Astrocyte (in vitro differentiated cells and primary cell): ENCODE measurements at places on chromosomes 2 and 18. TPM values are rescaled to one million over a fixed set of nuclear protein-coding genes. Genes with fewer than 3 reads are reported as not detected.
A peak's percentile ranks its signal among the peaks of the same experiment; 100 is the strongest.

DNA sequence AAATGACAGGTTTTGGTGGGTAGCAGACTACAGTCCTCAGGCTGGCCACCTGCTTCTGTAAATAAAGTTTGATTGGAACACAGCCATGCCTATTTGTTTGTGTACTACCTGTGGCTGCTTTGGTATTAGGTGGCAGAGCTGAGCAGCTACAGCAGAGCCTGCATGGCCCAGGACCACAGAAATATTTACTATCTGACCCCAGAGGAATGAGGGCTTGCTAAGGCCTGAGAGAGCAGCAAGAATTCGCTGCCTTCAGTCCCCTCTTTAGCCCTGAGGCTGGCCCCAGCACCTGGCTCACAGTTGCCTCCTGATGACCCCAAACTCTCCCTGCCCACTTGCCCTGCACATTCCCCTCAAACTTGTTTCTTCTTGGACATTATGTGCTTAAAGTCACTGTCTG is 32.5 kb downstream of the POLR1A start:
- no peak overlapping the region for H3K4me3 ChIP-seq
- peaks cover 16% of the 10 kb centered on the region for H3K4me1 ChIP-seq
- DNase-seq = no peak
- no peaks in the 10 kb centered on the region for H3K27me3 ChIP-seq
- peaks cover 34% of the 10 kb centered on the region for H3K36me3 ChIP-seq
- no peak overlapping the region for H3K27ac ChIP-seq

- H3K27ac ChIP-seq = no peak overlapping the region
- H3K4me1 ChIP-seq = peaks cover 4% of the 10 kb centered on the region
- DNase-seq = no peak
- H3K27me3 ChIP-seq = peaks cover under 1% of the 10 kb centered on the region
- no peak overlapping the region for H3K4me3 ChIP-seq
Observed at GRCh38 chr2:96484091-96484490, 21.1 kb downstream of the NEURL3 start.

GRCh38 chr18:59921384-59921891 is 21.6 kb downstream of the PMAIP1 start:
- H3K4me3 ChIP-seq = no peak overlapping the region
- H3K27ac ChIP-seq = no peak overlapping the region
- no peaks in the 10 kb centered on the region for H3K36me3 ChIP-seq
- DNase-seq = no peak
- peaks cover 7% of the 10 kb centered on the region for H3K4me1 ChIP-seq

GRCh38 chr2:202187570-202187969 is 50.8 kb downstream of the SUMO1 start:
- H3K27me3 ChIP-seq = no peaks in the 10 kb centered on the region
- peaks cover 10% of the 10 kb centered on the region for H3K4me1 ChIP-seq
- H3K27ac ChIP-seq = no peak overlapping the region
- H3K36me3 ChIP-seq = no peaks in the 10 kb centered on the region
- DNase-seq = peak; percentile 62

The SLC19A3 gene
- 0.12 and 0.14 TPM in 2 replicates for total RNA-seq

DNA sequence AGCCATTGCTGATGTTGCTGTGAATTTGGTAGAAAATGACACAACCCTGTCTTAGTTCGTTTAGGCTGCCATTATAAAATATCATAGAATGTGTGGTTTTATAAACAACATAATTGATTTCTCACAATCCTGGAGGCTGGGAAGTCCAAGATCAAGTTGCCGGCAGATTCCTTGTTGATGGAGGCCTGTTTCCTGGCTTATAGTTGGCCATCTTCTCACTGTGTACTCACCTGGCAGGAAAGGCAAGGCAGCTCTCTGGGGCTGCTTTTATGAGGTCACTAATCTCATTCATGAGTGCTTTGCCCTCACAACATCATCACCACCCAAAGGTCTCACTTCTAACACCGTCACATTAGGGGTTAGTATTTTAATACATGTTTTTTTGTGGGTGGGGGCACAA is 58.4 kb downstream of the PHLPP1 start:
- DNase-seq = no peak
- no peak overlapping the region for H3K27ac ChIP-seq
- H3K27me3 ChIP-seq = no peaks in the 10 kb centered on the region
- H3K4me1 ChIP-seq = peaks cover 6% of the 10 kb centered on the region
- no peak overlapping the region for H3K4me3 ChIP-seq

GRCh38 chr2:71862921-71863320 is 284.7 kb downstream of the CYP26B1 start:
- no peak for DNase-seq
- no peak overlapping the region for H3K4me3 ChIP-seq
- no peaks in the 10 kb centered on the region for H3K4me1 ChIP-seq
- H3K36me3 ChIP-seq = no peaks in the 10 kb centered on the region

GRCh38 chr2:239763433-239764097 is 261.6 kb downstream of the NDUFA10 start:
- no peaks in the 10 kb centered on the region for H3K27me3 ChIP-seq
- no peak for DNase-seq
- H3K36me3 ChIP-seq = no peaks in the 10 kb centered on the region
- H3K27ac ChIP-seq = no peak overlapping the region
- H3K4me1 ChIP-seq = no peaks in the 10 kb centered on the region

The PRSS56 gene
- not detected in 2 replicates for total RNA-seq

DNA sequence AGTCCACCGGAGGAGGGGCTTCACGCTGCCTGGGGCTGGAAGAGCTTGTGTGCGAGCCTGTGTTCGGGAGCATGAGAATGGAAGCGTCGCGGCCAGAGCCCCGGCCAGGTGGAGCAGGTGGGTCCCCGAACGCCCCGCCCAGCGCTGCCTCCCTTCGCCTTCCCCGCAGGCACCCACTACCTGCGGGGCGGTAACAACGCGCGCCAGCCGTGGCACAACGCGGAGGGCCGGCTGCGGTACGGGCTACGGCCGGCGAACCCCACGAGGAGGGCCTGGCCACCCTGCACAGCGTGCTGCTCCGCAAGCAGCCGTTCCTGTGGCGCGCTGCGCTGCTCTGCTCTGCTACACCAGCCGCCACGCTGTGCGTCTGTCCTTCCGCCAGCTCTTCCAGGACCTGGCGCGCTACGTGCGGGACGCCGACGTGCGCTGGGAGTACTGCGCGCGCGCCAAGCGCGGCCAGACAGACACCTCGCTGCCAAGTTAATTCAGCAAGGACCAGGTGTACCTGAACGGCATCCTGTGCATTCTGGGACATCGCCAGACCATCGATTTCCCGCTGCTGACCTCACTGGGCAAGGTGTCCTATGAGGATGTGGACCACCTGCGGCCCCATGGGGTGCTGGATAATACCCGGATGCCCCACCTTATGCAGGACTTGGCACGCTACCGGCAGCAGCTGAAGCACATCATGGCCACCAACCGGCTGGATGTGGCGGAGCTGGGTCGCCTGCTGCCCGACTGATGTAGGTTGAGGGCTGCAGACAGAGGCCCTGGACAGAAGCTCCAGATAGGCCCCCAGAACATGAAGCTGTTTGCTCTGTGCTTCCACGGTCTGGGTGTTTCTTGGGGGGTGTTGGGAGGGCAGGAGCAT is 200.6 kb downstream of the NAPG start:
- H3K4me3 ChIP-seq = no peak overlapping the region
- no peak for DNase-seq
- no peaks in the 10 kb centered on the region for H3K4me1 ChIP-seq
- no peak overlapping the region for H3K27ac ChIP-seq
- no peaks in the 10 kb centered on the region for H3K27me3 ChIP-seq

- no peaks in the 10 kb centered on the region for H3K27me3 ChIP-seq
- no peaks in the 10 kb centered on the region for H3K36me3 ChIP-seq
- H3K4me3 ChIP-seq = no peak overlapping the region
- no peak for DNase-seq
- H3K4me1 ChIP-seq = no peaks in the 10 kb centered on the region
Observed at GRCh38 chr2:11364565-11364887, 20.1 kb upstream of the ROCK2 start.

The ANKRD62 gene
- total RNA-seq = not detected in 2 replicates

DNA sequence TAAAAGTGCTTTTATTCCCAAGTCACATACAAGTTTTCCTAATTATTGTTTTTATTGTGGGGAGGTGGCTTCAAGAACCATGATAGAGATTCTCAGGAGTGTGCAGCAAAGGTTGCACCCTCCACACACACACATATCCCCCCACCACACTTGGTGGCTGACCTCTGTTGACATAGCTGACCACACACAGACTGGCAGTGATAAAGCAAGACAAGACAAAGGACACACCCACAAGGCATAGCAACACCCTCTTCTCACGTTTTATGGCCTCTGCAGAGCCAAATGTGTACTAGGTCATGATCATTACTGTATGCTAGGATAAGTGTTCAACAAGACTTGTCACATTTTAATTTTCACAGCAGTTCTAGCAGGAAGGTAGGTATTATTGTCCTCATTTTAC is 143.0 kb upstream of the EPC2 start:
- no peaks in the 10 kb centered on the region for H3K4me1 ChIP-seq
- H3K36me3 ChIP-seq = no peaks in the 10 kb centered on the region
- no peak overlapping the region for H3K4me3 ChIP-seq
- H3K27ac ChIP-seq = no peak overlapping the region
- no peak for DNase-seq

The RAB10 gene
- total RNA-seq = 174 and 192 TPM in 2 replicates

DNA sequence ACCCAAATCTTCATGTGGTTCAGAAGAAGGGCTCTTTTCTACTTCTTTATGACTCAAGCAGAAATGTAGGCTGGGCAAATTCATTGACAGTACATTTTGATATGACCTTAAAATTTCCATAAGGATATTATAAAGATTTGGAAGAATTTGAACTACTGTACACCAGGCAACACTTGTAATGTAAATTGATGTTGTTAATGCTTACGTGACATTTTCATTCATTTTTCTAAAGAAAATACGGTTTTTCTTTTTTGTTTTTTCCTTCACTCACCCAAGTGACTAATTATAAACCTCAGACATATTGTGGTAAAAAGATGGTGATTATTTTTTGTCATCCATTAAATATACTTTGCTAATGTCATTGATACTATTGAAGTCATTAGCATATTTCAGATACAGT is 17.4 kb downstream of the AFTPH start:
- no peaks in the 10 kb centered on the region for H3K27me3 ChIP-seq
- no peak overlapping the region for H3K27ac ChIP-seq
- no peaks in the 10 kb centered on the region for H3K36me3 ChIP-seq
- DNase-seq = no peak
- no peak overlapping the region for H3K4me3 ChIP-seq

GRCh38 chr2:237530472-237531433 is 35.6 kb upstream of the PRLH start:
- no peak overlapping the region for H3K4me3 ChIP-seq
- peaks cover 70% of the 10 kb centered on the region for H3K36me3 ChIP-seq
- no peak for DNase-seq

GRCh38 chr2:105887256-105887655 is 142.5 kb downstream of the NCK2 start:
- no peak overlapping the region for H3K4me3 ChIP-seq
- no peaks in the 10 kb centered on the region for H3K36me3 ChIP-seq
- DNase-seq = peak; percentile 57
- no peaks in the 10 kb centered on the region for H3K27me3 ChIP-seq
- no peak overlapping the region for H3K27ac ChIP-seq
- peaks cover 10% of the 10 kb centered on the region for H3K4me1 ChIP-seq

The UXS1 gene
- total RNA-seq = 43.1 and 49.2 TPM in 2 replicates

The TXNDC2 gene
- total RNA-seq = 0.07 TPM in 1 of 2 replicates, not detected in the other

GRCh38 chr18:9147440-9148202 is 11.0 kb downstream of the ANKRD12 start:
- H3K27ac ChIP-seq = no peak overlapping the region
- H3K4me1 ChIP-seq = no peaks in the 10 kb centered on the region
- peak; percentile 54 for DNase-seq
- no peaks in the 10 kb centered on the region for H3K27me3 ChIP-seq
- no peak overlapping the region for H3K4me3 ChIP-seq
- H3K36me3 ChIP-seq = no peaks in the 10 kb centered on the region

DNA sequence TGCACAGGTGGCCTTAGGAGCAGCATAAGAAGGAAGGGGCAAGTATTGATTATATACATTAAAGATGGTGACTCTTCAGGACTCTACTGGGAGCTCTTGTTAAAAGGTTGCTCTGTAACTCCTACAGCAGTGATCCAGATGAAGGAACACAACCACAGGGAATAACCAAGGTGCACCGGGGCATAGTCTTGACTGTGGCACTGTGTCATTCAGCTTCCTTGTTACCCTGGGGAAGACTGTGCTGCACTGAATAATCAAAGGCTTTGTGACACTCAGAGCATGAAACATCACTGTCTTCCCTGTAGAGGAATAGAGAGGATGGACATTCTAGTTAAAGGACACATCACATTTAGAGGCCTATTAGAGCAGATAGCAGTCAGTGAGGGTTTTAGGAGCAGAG is 105.3 kb downstream of the UBE2E3 start:
- H3K36me3 ChIP-seq = no peaks in the 10 kb centered on the region
- no peaks in the 10 kb centered on the region for H3K4me1 ChIP-seq
- H3K27me3 ChIP-seq = no peaks in the 10 kb centered on the region
- H3K27ac ChIP-seq = no peak overlapping the region
- no peak for DNase-seq

DNA sequence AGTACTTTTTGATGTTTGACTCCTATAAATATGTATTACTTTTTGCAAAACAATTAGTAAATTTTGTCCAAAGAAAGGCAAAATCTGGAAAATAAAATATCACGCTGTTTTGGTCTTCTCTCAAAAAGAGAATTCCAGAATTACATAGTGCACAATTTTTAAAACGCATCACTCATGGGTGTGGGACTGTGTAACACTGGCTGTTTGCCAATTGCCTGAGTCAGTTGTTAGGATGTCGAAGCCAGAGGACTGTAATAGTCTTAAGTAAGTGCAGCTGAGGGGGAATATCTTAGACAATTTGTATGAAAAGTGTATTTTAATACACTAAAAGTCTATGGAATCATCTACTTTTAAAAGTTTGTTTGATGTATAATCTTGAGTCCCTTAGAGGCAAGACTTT is 24.1 kb upstream of the EPHA4 start:
- DNase-seq = peak; percentile 65
- no peaks in the 10 kb centered on the region for H3K36me3 ChIP-seq
- no peak overlapping the region for H3K27ac ChIP-seq
- no peak overlapping the region for H3K4me3 ChIP-seq

DNA sequence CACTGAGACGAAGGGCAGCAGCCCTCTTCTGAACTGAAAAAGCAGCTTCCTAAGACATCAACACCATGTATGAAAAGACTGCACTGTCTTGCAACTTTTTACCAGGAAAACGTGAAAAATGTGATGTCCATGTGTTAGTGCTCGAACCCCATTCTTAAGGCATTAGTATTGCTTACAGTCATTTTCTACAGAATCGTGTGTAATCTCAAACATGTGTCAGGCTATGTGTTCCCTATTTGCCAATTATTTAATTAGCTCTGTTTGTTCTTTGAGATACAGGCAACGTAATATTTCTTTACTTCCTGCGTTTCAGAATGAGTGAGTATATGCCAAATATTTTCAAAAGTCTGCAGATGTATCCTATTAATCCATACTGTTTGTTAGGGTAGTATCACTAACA is 307.7 kb upstream of the CCDC68 start:
- H3K4me3 ChIP-seq = no peak overlapping the region
- peaks cover 24% of the 10 kb centered on the region for H3K36me3 ChIP-seq
- H3K4me1 ChIP-seq = peaks cover 24% of the 10 kb centered on the region
- no peak for DNase-seq
- H3K27me3 ChIP-seq = no peaks in the 10 kb centered on the region
- H3K27ac ChIP-seq = no peak overlapping the region

GRCh38 chr18:468955-469790 is 31.3 kb downstream of the COLEC12 start:
- H3K4me1 ChIP-seq = peaks cover 8% of the 10 kb centered on the region
- no peaks in the 10 kb centered on the region for H3K36me3 ChIP-seq
- DNase-seq = no peak
- no peaks in the 10 kb centered on the region for H3K27me3 ChIP-seq
- H3K27ac ChIP-seq = no peak overlapping the region
